CD4-positive, alpha-beta memory T cell (primary cell): ENCODE measurements at places on chromosomes 13 and 19.

DNA sequence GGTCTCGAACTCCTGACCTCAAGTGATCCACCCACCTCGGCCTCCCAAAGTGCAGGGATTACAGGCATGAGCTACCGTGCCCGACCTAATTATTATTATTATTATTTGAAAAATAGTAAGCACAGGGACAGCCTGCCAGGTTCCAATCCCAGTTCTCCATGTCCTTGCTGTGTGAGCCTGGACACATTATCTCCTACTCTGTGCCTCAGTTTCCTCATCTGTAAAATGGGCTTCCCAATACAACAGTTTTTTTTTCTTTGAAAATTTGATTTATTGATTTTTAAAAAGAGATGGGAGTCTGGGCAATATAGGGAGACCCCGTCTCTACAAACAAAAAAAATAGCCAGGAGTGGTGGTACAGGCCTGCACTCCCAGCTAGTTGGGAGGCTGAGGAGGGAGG lies 3.3 kb downstream of the ZGLP1 start:
- no peak for DNase-seq

DNA sequence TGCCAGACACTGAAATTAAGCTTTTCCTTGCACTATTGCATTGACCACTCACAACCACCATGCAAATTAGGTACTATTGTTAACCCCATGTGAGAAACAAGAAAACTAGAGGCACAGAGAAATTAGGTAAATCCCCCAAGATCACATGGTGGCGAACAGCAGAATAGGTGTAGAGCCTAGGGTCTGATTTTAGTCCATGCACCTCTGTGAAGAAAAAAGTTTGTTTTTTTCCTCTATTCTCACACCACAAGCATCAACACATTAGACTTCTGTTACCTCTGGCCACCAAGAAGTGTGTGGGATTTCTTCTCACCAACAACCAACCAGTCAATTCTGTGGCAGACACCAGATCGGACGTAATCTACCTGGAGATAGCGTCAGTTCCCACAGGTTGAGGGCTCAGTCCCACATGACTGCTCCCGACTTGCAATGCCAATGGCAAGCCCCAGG lies 391.9 kb downstream of the COG6 start:
- no peak for DNase-seq

GRCh38 chr13:35162420-35162819 lies 220.3 kb downstream of the NBEA start:
- no peak for DNase-seq

DNA sequence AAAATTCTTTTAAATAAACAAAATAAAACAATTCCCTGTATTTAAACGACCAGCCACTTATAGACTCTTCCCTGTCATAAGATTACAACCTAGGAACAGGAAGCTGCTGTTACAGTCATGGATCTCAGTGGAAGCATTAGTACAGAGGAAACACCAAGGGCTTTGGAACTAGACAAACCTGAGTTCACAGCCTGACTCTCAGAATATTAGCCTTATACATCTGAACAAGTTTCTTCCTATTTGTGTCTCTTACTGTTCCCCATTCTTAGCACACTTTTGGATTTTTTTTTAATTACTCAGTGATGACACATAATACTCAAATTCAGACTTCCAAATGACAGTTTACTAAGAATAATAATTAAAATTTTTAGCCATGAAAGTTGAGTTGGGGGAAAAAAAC lies 46.1 kb downstream of the ZDHHC20 start:
- no peak for DNase-seq

DNA sequence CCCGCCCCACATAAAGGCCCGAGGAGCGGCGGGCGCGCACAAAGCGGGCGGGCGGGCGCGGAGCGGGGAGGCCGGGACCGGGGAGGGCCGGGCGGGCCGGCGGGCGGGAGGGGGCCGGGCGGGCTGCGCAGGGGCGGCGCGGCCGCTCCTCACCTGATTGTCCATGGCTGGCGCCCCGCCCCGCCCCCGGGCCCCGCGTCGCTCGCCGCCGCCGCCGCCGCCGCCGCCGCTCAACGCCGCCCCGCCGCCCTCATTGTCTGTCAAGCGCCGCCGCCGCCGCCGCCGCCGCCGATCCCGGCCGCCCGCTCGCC lies 200 bp downstream of the MLLT1 start:
- no peak for DNase-seq

DNA sequence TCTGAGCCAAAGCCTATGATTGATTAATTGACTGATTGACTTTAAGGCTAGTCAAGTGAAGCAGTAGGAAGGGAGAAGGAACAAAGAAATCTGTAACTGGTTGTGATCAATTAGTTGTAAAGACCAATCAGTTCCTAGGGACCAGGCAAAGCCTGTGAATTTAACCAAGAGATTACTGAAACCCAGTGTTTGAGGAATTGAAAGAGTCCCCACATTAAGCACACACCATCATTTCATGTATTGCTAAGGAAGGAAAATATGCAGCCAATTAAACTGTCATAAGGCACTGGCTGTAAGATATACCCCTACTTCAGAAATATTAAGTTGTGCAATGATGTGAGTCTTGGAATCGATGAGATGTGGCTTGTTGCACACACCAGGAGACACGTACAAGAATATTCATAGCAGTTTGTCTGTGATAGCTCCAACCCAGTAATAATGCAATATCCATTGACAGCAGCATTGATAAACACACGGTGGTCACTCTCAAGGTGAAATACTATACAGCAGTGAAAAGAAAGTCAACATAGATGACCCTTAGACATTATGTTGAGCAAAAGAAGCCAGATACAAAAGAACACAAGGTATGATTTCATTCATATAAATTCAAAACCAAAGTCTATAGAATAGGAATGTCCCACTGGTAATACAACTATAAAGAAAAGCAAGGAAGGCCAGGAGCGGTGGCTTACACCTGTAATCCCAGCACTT lies 9.0 kb downstream of the C19orf47 start:
- no peak for DNase-seq

DNA sequence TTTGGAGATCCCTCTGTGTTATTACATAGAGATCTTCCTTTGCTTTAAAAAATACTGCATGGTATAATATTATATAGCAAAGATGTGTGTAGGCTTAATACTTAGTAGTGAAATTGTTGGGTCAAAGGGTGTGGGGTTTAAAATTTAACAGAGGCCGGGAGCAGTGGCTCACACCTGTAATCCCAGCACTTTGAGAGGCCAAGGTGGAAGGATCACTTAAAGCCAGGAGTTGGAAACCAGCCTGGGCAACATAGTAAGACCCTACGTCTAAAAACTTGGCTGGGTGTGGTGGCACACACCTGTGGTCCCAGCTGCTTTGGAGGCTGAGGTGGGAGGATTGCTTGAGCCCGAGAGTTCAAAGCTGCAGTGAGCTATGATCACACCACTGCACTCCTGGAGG lies 22.3 kb upstream of the CEBPA start:
- DNase-seq = no peak

GRCh38 chr13:27797228-27797624 lies 4.9 kb downstream of the GSX1 start:
- DNase-seq = no peak

DNA sequence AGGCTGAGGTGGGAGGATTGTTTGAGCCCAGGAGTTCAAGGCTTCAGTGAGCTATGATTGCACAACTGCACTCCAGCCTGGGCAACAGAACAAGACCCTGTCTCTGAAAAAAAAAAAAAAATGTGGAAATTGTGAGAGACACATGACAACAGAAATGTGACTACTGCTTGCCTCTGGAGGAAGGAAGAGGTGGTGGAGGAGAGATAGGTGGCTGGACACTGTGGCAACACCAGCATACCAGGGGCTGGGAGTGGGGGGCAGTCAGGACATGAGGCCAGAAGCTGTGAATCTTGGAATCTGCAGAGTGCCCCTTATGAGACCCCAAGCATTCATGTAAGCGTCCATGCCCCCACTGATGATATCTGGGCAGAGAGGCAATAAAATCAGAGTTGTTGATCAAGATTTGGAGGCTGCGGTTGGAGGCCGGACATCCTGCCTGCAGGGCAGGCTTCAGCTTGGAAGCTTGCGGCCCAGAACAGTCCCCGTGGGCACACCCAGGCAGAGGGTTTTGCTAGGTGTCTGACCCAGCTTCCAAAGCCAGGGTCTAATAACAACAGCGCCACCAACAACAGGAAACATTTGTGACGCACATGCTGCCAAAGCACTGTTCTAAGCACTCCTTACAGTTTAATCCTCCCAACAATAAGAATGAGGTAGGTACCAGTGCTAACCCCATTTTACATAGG lies 16.9 kb downstream of the FAM187B start:
- DNase-seq = peak; percentile 91

DNA sequence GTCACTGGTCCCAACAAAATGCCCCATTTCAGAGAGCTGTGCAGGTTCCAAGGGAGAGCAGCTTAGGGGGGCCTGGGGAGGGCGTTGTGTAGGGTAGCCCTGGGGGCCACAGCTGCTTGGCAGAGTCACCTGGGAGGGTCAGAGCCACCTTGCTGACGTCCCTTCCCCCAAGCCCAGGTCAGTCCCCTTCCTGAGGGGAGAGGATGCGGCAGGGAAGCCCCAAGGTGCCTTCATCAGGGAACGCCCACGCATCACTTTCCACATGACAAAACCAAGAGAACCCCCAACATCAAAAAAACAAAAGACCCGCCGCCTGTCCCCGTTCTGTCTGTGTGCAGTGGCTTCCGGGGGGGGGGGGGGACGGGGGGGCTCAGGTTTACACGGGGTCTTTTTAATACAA lies 5.3 kb upstream of the UQCR11 start:
- no peak for DNase-seq
